ENCODE measurements at places on chromosomes 5 and 9.

- no peak for DNase-seq
Observed at GRCh38 chr5:123718238-123718637, 206.3 kb downstream of the CSNK1G3 start.

DNA sequence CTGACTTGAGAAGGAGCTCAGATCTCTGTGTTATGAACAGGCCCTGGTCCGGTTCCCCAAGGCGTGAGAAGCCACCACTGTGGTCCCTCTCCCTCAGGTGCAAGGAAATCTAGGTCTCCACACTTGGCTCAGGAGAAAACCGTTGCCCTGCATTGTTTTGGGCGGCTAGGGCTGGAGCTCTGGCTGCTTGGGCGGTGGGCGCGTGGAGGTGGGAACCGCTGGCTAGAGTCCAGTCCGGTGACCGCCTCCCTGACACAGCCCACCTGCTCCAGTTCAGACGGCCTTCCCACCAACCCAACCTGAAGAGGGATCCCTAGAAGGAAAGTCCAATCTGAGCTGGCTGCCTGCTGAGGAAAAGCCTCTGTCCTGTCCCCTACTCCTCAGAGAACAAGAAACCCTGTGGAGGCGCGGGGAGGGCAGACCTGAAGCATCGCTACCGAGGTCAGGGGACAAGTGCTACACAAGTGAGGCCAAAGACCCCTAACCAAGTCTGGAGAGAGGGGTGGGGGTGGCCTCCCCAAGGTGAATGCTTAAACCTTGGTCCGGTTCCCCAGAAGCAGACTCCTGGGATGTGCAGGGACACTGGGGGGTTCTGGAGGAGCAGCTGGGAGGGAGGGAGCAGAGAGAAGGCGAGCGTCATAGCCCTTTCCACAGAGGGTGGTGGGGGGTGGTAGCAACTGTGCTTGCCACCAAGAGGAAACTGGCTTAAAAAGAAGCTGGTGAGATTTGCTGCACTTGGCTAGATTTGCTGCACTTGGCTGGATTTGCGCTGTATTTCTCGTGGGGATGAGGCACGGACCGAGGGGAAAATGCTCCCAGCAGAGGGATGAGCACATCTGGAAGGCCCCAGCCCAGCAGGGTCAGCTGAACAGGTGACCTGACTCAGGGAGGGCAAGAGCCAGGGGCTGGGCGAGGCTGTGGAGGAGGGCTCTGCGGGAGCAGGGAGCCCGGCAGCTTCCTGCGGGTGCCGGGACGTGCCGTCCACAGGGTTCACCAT is 65.2 kb downstream of the RAPGEF1 start:
- no peak for DNase-seq

DNA sequence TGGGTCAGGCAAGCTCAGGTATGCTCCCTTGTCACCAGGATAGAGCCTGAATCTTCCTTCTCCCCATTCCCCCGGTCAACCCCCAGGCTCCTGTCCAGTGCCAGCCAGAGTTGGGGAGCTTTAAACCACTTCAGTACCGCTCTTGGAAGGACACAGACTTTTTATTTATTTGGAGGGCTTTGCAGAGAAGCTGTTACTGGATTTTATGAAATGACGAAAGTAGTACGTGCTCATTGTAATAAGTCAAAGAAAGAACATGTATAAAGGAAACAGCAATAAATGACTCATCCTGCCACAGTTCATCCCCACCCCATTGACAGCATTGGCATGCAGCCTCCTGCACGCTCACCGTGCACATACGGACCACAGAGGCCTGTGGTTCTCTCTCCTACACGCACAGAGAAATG is 230.3 kb downstream of the AUH start:
- DNase-seq, result peak; percentile 92

GRCh38 chr5:137220523-137220927 is 278.6 kb downstream of the SPOCK1 start:
- peak; percentile 77 for DNase-seq

DNA sequence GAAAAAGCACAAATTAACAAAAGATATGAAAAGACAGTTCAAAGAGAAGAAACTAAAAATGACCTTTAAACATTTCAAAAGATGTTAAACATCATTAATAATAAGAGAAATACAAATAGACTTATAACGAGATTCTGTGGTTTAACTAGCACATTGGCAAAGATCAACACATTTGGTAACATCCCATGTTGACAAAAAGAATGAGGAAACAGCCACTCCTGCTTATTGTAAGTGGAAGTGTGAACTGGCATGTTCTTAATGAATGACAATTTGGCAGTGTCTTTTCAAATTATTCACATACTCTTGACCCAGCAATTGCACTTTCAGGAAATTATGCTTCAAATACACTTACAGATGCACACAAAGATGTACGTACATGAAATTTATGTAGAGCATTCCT is 176.3 kb downstream of the TLE1 start:
- DNase-seq, result no peak

DNA sequence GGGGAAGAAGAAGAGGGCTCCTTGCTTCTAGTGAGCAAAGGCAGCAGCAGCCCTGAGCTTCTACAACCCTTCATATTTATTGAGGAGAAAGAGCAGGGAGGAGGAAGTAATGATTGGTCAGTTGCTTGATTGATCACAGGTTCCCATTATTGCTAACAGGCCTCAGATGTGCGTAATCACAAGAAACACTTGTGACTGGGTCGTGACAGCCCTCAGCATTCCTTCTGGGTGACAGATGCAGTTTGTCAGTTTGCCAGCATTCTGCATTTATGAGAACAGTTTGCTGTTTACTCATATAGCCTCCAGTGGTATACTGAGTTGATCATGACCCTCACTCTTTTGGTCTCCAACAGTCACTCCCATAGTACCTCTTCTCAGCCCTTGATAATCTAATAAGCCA is 111.5 kb upstream of the TNC start:
- no peak for DNase-seq

- DNase-seq, result no peak
Observed at GRCh38 chr9:126058011-126058531, 268.6 kb upstream of the MVB12B start.

DNA sequence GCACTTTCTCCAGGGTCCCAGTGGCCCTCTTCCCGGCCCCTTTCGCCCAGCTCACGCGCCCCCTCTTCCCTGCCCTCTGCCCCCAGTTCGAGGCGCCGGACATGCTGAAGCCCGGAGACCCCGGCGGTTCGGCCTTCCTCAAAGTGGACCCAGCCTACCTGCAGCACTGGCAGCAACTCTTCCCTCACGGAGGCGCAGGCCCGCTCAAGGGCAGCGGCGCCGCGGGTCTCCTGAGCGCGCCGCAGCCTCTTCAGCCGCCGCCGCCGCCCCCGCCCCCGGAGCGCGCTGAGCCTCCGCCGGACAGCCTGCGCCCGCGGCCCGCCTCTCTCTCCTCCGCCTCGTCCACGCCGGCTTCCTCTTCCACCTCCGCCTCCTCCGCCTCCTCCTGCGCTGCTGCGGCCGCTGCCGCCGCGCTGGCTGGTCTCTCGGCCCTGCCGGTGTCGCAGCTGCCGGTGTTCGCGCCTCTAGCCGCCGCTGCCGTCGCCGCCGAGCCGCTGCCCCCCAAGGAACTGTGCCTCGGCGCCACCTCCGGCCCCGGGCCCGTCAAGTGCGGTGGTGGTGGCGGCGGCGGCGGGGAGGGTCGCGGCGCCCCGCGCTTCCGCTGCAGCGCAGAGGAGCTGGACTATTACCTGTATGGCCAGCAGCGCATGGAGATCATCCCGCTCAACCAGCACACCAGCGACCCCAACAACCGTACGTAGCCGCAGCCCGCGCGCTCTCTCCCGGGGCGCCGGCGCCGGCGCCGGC is 1.0 kb downstream of the PRDM6 start:
- DNase-seq, result peak; percentile 49

DNA sequence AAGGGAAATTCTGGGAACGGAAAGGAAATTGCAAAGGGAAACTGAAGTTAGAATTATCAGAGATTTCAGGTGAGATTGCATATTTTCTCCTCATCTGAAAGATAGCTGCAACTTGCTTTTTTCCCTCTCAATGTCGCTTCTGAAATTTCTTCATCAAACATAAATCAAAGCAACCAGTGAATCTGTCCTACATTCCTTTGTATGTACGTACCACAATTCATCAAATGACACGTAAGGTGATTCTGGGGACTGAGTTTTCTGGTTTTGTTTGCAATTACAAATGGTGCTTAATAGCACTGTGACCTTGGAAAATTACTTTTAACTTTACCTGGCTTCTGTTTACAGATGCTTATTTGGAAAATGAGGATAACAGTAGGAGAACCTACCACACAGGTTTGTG is 21.9 kb upstream of the CNOT6 start:
- DNase-seq, result no peak

DNA sequence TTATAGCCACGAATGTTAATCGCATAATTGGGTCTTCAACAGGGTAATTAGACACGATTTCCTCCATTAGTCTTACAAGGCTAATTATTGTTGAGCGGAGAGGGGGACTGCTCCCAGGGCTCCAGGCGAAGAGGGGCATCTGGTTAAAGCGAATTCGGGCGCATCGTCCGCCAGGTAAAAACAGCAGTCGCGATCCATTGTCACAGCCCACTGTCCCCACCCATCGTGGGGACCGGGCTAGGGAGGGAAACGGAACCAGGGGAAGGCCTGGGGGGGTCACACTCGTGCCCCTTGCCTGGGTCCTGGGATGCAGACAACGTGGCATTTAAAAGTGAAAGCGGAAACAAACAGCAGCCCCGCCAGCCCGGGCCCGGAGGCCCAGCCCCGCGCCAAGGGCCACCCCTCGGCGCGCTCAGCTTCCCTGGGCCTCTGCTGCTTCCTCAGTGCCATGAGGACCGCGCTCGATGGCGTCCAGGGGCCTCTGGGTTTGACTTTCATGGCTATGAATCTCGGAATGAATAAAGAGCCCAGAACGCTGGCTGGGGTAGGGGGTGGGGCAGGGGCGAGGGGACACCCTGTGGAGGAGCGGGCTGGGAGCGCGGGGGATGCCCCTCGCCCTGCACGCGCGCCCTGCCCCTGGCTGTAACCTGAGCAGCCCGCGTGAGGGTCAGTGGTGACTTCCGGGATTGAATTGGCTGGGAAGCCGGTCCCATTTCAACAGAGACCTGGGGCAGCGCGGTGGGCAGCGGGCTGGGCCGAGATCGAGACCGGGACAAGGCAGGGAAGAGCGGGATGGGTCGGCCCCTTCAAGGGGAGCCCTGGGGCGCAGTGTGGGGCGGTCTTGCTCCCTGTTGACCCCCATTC is 99.9 kb downstream of the GTF3C4 start:
- DNase-seq, result peak; percentile 71

DNA sequence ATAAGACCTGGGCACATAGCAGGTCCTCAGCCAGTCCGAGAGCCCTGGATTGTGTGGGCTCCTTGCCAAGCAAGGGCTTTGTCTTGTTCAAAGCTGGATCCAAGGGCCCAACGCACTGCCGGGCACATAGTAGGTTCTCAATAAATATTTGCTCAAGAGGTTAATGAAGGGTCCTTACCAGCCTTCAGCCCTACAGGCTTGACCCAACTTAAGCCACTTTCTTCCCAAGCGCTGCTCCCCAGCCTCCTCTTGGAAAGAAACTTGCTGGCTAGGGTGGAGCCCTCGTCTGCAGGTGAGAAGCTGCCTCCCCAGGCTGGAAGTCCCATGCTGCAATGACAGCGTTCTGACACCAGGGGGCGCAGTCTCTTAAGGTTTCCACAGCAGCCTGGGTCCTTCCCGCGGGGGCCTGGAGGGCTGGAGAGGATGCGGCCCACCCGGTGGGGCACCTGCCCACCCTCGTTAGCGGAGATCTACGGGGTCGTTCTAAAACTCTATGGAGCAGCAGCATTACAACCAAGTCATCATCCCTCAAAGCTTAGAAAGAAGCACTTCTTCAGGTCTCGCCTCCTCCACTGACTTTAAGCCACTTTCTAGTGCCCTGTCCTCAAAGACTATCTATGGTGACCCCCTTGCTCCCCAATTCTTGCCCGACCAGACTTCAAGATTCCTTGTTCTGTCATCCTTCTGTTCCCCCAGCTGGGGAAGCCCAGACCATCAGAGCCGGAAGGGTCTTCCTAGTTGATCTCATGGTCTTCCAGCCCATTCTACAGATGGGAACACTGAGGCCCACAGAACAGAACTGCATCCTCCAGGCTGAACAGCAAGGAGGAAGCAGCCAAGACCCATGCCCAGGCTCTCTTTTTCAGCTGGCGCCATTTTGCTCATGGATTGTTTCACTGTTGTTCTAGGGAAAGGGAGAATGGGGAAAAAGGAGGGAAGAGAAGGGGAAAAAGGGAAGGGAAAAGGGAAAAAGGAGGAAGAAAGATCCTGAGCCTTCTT is 115.4 kb downstream of the LHX2 start:
- peak; percentile 76 for DNase-seq

DNA sequence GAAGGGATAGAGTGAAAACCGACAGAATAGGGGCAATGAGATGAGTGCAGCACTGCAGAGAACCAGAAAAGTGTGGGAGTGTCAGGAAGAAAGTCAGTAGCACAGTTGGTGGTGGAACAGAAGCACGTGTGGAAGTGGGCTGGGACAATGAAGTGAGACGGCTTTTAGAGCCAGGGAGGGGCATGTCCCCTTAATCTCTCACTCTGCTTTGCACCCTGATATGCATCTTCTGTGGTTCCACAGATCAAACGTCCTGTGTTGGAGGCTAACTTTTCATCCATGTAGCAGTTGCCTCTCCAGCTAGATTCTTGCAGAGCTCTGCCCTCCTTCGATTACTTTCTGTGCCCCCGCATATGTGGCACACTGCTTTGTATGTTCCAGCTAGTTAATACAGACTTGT is 163.6 kb downstream of the DOCK8 start:
- DNase-seq, result no peak
